ENCODE measurements at places on chromosomes 11 and 22.

DNA sequence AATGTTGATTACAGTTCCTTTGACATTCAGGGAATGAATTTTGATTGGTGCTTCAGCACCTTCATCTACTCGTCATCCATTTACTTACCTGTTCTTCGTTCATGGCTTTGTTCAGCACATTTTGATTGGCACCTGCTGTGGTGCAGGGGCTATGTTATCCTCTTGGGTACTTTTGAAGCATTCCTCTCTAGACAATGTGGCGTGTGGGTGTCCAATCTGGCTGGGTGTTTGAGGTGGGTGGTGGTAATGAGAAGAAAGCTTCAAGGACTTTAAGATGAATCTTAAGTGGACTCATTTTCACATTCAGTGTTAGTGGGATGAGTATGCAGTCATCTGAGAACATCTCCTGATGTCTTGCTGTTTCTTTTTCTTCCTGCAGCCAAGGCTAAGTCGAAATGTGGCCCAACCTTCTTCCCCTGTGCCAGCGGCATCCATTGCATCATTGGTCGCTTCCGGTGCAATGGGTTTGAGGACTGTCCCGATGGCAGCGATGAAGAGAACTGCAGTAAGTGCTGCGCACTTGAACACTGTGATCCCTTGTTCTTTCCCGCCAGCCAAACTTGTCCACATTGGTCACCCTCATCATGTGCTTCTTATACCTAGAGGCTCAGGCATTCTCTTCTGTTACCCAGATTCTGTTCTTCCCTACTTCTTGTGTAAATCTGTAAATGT is 137.5 kb downstream of the LDLRAD3 start:
- DNase-seq = no peak

DNA sequence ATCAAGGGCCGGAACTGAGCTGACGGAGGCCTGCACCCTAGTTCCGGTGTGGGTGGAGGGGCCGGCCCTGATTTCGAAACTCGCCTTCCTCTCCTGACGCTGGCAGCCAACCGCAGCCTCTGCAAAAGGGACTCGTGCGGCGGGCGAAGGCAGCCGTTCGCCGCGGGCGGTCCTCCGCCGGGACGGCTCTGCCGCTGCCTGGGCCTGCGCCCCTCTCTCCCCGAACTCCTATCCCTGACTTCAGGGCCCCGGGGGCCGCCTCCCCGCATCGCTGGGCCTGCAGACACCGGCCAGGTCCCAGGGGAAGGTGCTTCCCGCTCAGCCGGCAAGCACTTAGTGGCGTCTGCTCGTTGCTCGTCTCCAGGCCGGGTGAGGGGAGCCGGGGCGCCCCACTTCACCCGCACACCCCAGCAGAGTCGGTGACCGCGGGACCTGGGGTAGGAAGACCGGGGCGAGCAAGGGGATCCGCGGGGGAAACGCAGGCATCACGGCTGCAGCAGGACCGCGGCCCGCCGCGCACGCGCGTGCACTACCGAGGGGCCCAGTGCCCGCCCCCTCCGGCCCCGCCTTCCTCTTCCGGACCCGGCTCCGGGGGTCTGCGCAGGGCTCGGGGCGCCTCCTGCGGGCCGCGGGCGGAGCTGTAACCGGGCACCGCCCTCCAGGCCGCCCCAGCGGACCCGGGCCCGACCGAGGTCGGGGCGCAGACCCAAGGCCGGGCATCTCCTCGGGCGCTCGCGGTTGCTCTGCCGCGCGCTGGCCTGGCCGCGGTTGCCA is 464 bp upstream of the ANKRD13D start:
- DNase-seq = no peak

- no peak for DNase-seq
These were observed 22.5 kb downstream of the PISD start for GRCh38 chr22:31639436-31640039.

GRCh38 chr22:27568265-27568664 is 233.3 kb downstream of the MN1 start:
- no peak for DNase-seq

GRCh38 chr11:94032725-94033124 is 11.6 kb downstream of the HEPHL1 start:
- no peak for DNase-seq

DNA sequence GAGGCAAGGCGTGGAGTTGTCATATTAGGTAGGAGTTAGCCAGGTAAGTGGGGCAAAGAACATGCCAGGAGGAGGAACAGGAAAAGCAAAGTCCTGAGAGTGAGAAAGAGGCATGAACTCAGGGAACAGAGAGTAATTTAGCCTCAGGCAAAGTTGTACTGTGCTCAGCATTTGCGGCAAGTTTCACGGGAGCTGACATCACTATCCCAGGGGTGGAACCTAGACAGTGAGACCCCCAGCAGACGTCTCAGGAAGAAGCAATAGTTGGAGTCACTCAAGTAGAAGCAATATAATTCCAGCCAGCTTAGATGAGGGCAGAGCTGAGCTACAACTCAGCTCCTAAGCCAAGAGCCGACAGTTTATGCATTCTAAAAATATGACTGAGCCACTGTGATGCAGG is 426.0 kb upstream of the ISX start:
- no peak for DNase-seq

DNA sequence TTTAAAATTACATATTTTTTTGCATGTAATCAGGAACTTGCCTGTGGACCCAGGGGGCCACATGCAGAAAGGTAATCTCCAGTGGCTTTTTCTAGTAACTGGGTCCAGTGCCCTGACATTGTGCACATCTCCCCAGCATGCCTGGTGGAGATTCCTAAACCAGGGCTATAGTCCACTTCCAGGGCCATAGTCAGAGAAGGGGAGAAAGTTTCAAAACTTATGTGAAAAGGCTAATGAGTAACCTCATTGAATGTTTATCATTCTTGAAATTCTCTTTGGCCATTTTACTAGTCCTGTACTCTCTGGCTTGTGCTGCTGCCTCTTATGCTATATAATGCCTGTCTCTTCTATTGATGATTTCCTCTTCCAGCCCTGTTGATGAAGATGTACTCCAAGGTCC is 47.8 kb downstream of the BARX2 start:
- no peak for DNase-seq

DNA sequence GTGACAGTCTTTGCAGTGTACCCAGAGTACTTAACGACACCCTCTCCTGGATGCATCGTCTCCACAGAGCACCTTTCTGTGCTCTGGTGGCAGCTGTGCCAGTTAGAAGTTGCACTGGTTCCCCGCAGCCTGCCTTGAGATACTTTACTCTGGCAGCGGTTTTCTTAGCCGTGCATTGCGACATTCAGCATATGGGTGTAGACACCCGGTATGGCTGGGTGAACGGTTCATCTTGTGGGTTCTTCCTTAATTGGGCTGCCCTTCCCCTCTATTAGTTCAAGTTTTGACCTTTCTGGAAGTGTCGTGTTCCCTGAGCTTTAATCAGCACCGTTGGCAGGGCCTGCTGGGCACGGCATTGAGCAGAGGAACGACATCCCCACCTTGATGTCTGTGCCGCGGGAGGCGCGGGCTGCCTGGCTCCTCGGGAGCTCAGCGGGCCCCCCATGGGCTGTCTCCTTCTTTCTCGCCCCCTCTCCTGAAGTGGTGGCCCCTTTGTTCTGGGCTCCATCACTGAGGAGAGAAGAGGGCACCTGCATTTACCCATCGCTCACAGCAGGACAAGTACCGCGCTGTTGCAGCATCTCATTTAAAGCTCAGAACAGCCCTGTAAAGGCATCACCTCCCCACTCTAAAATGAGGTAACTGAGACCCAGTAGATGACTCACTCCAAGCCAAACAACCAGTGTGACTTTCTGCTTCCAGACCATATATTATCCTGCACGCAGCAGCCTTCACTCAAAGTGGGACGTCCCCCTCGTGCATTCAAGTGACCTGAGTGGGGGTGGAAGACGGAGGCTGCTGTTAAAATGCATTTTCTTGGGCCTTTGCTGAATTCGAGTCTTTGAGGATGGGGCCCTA is 13.3 kb downstream of the FAM83F start:
- no peak for DNase-seq

DNA sequence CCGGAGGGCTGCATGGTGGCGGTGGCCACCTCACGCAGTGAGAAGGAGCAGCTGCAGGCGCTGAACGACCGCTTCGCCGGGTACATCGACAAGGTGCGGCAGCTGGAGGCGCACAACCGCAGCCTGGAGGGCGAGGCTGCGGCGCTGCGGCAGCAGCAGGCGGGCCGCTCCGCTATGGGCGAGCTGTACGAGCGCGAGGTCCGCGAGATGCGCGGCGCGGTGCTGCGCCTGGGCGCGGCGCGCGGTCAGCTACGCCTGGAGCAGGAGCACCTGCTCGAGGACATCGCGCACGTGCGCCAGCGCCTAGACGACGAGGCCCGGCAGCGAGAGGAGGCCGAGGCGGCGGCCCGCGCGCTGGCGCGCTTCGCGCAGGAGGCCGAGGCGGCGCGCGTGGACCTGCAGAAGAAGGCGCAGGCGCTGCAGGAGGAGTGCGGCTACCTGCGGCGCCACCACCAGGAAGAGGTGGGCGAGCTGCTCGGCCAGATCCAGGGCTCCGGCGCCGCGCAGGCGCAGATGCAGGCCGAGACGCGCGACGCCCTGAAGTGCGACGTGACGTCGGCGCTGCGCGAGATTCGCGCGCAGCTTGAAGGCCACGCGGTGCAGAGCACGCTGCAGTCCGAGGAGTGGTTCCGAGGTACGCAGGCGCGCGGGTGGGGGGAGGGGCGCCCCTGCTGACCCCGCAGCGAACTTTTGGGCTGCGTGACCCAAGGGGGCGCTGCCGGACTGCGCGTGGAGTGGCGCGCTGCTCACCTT is 670 bp downstream of the NEFH start:
- no peak for DNase-seq

DNA sequence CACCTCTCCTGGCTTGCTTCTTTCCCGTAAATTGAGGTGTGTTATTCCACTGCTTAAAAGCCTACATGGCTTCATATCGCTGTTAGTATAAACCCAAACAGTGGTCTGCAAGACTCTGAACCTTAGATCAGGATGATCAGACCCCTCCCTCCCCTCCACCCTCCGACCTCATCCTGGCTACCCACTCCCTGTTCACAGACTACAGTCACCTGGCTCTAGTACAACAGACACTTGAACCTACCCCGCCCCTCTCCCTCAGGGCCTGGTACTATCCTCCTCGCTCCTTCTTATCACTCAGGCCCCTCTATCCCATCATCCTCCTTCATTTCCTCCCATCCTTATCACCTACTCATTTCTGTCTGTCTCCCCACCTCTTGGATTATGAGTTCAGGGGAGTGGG is 20.1 kb downstream of the PTPRJ start:
- no peak for DNase-seq
